Hematopoietic multipotent progenitor cell treated with erythropoietin and hydrocortisone succinate and interleukin-3 and kit ligand, for 4 days (in vitro differentiated cells): ENCODE measurements at places on chromosomes 2 and 18.

- DNase-seq, result no peak
Observed at GRCh38 chr2:1544478-1545069, 131.3 kb downstream of the TPO start.

DNA sequence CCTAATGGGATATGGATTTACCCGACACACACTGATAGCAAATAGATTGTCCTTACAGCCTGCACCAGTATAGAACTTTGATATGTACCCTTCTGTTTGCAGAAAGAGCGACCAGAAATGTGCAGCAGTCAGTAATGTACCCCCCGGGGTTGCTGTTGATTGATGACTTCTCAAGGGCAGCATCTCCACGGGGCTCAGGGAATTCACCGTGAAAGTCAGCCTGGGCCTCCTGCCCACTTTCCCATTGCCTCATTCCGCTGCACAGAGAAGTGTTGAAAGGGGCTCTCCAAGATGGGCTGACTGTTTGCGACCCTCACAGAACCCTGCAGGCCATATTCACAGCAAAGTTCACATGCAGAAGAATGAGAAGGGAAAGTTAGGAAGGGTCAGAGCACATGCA lies 241.3 kb downstream of the PRKCE start:
- DNase-seq, result no peak

DNA sequence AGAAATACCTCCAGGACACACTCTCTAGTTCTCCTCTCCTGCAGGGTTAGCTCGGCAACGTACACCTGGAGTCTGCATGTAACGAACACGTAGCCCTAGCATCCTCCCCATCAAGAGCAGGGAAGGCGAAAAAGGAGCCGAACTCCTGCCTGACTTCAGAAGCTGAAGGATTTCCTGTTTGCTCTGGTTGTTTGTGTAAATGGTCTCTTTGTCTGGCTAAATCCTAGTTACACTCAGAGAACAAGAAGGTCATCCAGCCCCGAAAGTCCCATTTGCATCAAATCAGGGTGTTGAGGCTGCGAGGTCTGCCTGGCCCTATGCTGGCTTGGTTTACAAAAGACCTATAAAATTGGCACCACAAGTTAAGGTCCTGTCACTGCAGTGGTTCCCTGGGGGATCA lies 66.4 kb upstream of the POMC start:
- DNase-seq, result no peak

DNA sequence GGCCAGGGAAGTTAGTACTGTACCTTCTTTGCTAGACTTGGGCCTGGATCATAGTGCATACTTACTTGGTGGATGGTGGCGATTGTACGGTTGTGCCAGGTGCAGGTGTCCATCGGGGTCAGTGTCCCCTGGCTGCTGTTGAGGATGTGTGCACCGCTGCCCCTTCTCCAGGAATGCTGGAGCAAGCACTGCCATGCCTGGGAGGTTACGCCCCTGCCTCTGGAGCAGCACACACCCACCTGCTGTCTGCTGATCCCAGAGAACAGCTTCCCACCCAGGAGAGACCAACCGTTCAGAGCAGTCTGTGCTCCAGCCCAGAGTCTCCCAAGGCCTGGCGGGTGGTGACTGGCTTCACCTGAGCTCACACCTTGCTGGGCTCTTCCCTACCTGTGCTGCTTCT lies 286.8 kb upstream of the HS6ST1 start:
- DNase-seq, result no peak

DNA sequence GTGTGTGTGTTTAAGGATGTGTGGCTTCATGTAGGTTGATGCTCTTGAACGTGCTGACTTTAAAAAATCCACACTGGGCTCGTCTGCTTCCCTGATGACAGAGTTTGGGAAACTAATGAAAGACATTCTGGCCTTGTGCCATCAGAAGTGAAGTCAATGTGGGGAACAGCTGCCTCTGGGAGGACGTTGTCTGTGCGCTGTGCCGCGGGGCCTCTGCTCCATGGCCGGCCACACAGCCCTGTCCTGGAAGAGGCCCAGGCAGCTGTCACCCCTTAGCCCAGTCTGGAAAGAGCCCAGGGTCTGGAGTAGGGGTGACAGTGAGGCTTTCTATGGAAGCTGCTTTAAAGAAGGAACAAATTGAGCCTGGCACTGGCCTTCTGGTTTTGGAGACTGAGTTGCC lies 155.8 kb downstream of the SH3RF3 start:
- DNase-seq, result no peak

DNA sequence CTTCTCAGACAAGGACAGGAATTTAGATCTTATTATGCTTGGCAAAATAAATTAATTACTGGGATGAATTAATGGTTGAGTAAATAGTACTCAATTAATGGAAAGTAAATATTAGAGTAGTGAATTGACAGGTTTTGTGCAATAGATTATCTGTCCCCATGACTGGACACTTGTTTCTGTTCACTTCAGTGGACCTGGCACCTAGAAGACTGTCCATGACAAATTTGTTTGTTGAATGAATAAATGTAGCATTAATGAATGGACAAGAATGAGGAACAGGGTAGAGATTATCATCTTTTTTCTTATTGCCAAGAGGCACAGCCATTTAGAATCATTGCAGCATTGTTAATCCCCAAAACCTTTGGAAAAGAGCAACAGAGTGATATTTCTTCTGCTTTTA lies 570.0 kb upstream of the CRIM1 start:
- DNase-seq, result no peak

GRCh38 chr18:11095211-11095610 lies 54.2 kb downstream of the PIEZO2 start:
- no peak for DNase-seq

DNA sequence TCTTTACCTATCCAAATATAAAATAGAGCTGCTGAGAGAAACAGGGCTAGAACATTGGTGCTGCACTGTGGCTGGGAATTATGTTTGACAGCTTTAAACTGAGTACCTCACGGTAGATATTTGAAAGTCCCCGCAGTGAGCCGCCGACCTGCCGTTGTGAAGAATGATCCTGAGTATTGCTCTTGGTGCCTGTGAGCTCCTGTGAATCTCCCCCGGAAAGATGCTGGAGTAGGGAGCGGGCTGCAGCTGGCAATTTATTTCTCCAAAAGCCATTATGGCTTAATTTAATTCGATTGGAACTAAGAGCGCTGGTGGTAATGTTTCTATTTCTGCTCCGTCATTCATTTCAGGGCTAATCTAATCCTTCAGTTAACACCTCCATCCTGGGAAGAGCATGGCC lies 129.4 kb upstream of the TPO start:
- no peak for DNase-seq

DNA sequence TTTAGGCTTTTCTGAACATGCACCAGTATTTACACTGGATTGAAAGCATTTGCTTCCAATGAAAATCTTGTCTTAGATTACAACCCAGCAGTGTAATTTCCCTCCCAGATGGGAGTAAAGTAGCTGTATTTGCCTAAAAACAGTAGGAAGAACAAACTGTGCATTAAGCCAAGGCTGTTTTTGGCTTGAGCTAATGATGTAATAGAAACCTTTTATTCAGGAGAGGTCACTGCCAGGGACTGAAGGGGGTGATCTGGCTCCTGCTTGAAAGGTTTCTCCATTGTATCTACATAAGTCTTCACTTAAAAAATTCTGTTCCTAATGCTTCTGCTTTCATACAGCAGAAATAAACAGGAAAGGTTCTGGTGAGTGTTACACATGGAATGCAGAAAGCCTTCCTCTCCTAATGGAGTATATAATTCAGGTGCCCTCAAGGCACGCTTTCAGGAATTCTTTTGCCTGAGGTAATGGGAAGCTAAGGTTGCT lies 74.4 kb downstream of the MEIS1 start:
- no peak for DNase-seq

- no peak for DNase-seq
Observed at GRCh38 chr2:150470435-150470834, 17.0 kb downstream of the RND3 start.

GRCh38 chr2:181393472-181393871 lies 63.7 kb upstream of the ITGA4 start:
- peak; percentile 80 for DNase-seq

DNA sequence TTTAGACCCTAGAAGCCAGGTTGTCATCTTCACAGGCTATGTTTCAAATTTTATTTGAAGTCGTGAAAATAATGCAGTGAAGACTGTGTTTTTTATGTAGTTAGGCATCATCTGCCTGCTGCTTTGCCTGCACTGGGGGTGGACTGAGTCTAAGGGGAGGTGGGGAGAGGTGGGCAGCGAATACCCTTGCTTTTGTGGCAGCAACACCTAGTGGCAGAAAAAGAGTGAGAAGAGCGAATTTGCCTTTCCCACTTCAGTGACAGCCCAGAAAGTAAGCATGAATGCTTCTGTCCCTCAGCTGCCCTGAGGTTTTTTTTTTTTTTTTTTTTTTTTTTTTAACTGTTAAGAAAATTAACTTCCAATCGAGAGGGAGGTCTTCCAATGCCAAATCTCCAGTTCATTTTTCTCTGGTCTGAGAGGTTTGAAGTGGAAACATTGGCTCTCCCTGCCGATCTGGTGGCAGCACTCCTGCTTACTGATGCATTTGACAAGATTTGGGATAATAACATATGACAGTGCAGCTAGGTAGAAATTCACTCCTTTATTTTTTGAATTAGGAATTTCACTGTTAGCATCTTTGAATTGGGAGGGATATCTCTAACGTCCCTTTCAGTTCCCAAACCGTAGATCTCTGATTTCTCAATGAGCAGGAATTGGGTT lies 60.3 kb upstream of the LYPD6B start:
- DNase-seq, result no peak

- no peak for DNase-seq
Observed at GRCh38 chr2:112918256-112918655, 7.3 kb downstream of the IL37 start.

DNA sequence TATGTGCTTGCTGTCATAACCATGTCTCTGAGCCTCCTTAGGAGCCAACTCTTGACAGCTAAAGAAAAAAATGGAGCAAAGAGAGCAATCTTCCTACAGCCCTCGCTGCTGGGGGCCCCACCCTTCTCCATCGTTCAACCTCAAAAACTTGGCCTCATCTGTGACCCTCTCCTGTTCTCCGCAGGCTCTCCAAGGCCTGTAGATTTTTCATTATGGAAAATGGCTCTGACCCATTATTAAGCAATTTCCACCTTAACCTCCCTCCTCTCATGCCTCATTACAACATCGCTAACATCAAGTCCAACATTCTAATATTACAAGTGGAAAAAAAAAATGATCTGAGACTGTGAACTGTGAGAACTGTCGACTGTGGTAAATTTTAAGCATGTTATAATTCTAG lies 98.7 kb downstream of the SLC8A1 start:
- DNase-seq, result no peak

DNA sequence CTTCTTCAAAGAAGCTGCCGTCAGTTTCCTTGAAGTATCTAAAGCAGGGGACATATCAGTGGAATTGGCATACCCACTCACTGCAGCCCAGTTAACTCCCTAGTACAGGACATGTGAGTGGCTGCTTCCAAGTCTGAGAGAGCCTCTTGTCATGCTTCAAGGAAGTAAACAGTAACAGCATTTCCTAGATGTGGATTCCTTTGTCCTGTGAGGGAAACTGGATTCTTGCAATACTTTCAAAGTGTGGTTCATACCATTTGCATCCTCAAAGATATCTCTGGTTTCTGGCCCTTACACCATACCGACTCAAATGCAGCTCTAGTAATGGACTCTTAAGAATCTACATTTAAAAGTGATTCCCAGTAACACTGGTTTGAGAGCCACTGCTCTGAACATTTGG lies 87.2 kb downstream of the ESCO1 start:
- no peak for DNase-seq

DNA sequence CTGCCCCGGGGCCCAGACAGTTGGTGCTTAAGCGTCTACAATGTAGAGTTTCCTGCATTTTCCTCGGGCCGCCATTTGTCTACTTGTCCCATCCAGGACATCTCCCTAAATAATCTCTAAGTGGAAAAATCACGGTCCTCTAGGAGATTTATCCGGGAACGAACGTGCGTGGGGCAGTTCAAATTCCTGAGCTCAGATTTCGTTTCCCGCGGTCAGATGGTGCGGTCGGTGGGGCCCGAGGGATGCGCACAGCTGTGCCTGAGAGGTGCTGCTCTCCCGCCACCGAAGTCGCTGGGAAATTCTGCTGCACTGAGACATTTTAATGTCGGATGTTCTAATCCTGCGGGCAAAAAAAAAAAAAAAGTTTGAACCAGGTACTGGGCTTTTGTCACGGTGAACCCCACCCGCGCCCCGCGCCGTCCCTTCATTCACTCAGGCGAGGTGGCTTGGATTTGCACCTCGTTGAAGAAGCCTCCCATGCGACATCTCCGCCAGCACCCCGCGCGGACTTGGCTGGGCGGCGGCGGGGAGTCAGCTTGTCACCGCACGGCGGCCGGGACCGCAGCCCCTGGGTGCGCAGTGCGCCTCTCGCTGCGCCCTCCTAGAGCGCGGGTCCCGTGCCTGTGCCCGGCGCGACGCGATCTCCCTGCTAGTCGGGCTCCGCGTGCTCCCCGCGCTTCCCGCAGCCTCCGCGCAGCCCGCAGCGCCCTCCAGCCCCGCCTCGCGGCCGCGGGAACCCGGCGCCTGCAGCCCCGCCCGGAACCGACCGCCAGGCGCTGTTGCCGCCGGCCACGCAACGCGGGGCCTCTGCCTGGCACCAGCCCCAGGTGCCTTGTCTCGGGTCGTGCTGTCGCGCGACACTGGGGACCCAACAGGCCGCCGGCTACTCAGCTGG lies 191.9 kb upstream of the TCF4 start:
- DNase-seq, result peak; percentile 44

DNA sequence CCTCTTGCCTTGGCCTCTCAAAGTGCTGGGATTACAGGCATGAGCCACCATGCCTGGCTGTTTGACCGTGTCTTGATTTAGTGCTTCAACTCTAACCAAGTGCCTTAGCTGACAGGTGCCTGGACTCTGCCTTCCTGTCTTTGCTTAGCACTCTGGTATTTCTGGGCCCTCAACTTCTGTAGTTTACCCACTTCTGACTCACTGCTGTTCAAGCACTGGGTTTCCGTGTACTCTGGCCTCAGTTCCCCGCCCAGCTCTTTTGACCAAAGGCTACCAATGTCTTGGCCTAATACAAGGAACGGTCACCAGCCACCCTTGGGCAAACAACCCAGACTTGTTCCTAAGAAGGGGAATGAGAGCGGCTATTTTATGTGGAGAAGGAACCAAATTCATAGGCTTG lies 35.7 kb upstream of the CABLES1 start:
- no peak for DNase-seq

- DNase-seq, result no peak
Observed at GRCh38 chr18:69648486-69648885, 247.8 kb downstream of the DOK6 start.

DNA sequence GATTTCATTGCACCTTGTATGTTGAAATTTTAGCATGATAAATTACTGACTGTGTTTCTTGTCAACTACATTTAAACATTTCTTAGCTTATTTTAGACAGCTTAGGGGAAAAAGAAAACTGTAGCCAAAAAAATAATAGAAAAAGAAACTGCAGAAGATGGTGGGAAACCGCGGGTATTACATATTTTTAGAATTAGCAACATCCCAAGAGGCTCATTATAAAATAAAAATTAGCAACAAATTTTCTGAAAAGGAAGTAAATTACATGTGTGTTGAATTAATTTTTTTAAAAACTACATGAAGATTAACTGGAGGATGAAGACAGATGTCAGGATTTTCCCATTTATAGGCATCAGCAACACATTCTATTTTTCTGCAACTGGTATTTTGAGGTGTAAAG lies 4.3 kb downstream of the PELI1 start:
- no peak for DNase-seq
